Activated naive CD4-positive, alpha-beta T cell (primary cell): ENCODE measurements at places on chromosomes 4 and X.

DNA sequence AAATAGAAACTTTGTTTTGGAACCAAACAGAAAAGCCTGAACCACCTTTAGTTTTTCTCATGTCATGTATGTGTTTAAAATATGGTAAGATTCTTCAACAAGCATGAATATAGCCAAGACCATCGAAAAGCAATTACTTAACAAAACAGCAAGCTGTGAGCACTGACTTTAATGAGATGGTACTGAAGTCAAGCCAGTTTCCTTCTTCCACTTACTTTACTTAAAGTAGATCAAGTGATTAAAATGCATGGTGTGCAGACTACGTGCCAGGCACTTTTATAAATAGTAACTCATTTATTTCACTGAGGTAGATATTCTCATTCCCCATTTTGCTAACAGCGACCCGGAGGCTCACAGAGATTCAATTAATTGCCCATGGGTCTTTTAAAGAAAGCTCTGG is 46.2 kb upstream of the FGFBP2 start:
- no peak for DNase-seq

GRCh38 chr4:77801260-77801608 is 17.9 kb downstream of the CNOT6L start:
- DNase-seq: no peak

DNA sequence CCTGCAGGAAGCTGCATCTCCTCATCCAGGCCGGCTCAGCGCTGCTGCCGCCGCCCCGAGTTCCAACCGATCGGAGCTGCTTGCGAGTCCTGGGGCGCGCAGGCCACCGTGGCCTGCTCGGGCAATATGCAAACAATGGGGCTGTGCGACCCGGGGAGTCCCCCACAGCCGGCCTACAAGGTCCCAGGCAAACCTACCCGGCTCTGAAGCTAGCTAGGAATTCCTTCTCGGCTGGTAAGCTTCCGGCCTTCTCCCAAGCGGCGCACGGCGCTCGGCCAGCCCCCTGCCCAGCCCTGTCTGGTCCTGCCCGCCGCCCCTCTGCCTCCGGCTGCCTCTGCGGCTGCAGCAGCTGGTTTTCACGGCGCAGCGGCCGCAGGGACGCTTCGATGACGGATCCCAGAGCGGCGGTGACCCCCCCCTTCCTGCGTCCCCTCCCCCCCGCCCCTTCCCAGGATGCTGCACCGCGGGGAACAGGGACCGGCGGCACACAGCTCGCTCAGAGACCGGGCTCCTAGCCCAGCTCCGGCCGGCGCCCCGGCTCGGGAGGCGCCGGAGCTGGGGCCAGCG is 59.4 kb downstream of the TSC22D3 start:
- no peak for DNase-seq

DNA sequence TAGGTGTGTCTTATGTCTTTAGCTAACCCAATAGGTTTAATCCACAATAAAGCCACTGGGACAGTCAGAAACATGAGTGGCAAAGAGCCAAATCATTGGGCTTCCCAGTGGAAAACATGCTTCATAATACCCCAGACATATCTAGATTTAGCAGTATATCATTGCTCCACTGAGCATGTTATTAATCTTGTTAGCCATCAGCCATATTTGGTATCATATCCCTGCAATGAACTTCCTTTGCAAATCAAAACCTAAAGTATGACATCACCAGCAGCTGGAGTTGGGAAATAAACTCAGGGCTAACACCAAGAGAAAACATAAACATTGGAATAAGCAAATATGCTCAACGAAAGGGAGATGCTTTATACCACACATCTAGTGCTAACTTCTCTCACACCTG is 280.8 kb upstream of the NOCT start:
- DNase-seq: no peak

DNA sequence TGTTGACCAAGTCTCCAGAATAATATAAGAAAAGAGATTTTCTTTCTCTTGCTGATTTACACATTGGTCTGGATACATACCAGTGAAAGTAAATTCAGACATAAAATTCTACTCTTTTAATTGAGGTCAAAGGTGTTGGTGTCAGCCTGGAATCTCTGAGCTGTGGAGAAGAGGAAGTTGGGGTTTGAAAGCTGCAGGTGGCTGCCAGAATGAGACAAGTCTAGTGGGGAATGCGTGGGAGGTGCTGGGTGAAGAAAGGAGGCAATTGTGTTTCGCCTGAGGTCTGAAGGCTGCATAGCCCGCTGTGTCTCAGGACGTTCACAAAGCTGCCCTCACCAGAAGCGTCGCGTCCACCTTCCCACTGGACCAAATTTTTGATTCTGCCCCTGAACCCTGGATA is 31.2 kb downstream of the PHEX start:
- DNase-seq: no peak

- DNase-seq: no peak
Observed at GRCh38 chr4:188864741-188865140, 725.5 kb downstream of the TRIML1 start.
